ENCODE measurements at places on chromosomes 12 and 14.

DNA sequence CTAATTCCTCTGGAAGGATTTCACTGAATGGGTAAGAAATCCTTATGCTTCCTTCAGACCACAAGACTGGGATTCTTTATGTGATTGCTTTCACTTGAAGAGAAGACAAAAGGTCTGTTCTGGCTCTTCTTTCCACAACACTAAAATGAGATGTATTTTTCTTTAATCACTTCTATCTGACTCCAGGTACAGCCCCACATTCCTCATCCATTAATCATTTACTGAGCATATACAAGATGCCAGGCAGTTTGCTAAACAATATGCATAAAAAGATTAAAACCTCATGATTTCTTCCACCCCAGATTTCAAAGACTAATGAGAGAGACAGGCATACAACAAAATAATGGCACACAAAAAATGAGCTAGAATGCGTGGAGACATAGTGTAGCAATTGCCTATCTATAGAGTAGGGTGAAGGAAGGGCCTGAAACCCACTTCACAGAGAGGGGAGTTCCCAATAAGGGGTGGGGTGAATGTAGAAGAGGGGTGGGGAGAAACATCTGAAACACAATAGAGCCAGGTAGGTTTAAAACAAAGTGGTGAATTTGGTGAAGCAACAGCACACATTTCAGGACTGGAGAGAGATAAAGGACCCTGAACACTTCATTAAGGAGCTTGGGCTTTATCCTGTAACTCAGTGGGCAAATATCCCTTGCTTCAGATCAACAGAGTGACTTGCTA, 65.1 kb upstream of the PRB2 start:
- DNase-seq: no peak

- DNase-seq: no peak
These were observed 33.5 kb upstream of the ATP2A2 start for GRCh38 chr12:110247340-110248095.

GRCh38 chr14:74019408-74020137, 424 bp downstream of the BBOF1 start:
- DNase-seq: no peak

DNA sequence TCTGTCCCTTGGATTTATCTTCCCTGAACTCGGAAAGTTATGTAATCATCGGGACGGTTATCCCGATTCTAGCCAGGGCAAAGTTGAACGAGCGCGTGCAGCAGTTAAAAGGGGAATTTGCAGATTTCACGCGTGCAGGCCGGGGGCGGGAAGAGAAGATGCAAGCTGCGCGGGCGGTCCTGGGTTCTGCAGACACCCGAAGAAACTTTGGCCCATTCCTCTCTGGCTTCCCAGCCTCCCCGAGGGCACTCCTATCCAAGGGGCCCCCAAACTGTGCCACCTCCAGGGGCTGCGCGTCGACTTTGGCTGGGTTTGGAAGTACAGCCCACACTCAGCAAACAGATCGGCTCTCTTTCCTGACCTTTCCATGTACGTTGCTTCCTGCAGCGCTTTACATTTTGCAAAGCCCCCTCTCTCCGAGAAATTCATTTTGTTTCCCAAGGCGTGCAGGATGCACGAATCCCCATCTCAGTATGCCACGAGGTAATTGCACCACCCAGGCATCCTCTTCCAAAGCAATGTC, 941 bp upstream of the PPP1CC start:
- no peak for DNase-seq

GRCh38 chr14:91351512-91351862, 66.1 kb downstream of the CCDC88C start:
- no peak for DNase-seq

DNA sequence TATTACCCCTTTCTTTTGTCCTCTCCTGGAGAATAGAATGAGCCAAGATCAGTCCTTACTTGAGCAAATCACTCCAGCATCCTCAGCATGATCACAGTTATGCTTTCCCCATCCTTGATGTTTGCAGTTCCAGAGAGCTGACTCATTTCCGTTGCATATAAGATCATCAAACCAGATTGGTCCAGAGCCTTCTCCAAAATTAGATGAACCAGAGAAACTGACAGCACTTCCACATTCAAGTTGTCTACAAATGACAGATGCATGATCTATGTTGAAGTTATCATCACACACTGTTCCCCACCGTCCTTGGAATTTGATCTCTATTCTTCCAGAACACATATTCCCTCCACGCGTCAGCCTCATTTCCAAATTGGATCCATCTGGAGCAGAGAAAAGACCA, 4.8 kb downstream of the CD163 start:
- no peak for DNase-seq

- no peak for DNase-seq
These were observed 43.9 kb downstream of the LIMA1 start for GRCh38 chr12:50239355-50239891.

- no peak for DNase-seq
These were observed 320.1 kb downstream of the DAD1 start for GRCh38 chr14:22268875-22269274.

DNA sequence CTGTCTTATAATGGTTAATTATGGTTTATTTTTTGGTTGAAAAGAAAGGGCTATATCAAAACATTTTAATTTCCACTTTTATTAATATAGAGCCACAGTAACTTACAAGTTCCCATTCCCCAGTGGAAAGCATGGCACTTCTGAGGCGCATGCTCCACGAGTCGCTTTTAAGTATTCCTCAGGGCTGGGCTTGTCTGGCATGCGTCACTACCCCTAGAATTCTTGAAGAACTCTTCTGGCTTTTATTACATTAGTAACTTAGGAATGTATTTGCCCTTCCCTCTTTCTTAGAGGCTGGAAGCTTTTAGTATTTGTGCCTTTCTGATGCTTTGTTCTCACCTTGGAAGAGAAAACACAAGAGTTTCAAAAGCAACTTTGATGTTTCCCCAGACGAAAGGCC, 81.1 kb downstream of the ESR2 start:
- DNase-seq: no peak

GRCh38 chr12:85076688-85077430, 40.7 kb downstream of the LRRIQ1 start:
- DNase-seq: no peak

GRCh38 chr14:103881268-103882201, 34.2 kb upstream of the PPP1R13B start:
- DNase-seq: no peak

- no peak for DNase-seq
These were observed 18.4 kb upstream of the SRGAP1 start for GRCh38 chr12:63826006-63826585.

- no peak for DNase-seq
These were observed 97.2 kb upstream of the TMEM260 start for GRCh38 chr14:56482310-56482911.

DNA sequence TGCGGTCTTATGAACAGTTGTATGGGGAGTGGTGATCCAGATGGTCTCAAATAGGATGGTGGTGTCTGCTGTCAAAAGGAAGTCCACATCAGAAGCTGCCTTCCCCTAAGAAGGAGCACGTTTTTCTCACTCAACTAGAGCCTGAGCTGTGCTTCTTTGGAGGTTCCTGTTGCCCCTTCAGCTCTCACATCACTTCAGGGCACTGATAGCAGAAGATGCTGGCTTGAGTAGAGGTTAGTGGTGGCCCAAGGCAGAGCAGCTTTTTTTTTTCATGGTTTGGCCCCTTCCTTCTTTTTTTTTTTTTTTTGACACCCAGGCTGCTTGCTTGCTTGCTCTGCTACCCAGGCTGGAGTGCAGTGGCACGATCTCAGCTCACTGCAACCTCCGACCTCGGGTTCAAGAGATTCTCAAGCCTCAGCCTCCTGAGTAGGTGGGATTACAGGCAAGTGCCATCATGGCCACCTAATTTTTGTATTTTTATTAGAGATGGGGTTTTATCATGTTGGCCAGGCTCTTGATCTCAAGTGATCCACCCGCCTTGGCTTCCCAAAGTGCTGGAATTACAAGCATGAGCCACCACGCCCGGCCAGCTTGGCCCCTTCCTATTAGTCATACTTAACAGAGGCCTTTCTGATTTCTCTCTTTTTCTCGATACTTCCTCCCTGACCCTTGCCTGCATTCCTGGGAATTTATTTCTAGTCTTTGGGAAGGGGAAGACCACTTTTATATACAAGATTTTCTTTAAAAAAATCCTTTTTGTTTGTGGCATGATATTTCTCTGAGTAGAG, 31.6 kb downstream of the KLRD1 start:
- no peak for DNase-seq

DNA sequence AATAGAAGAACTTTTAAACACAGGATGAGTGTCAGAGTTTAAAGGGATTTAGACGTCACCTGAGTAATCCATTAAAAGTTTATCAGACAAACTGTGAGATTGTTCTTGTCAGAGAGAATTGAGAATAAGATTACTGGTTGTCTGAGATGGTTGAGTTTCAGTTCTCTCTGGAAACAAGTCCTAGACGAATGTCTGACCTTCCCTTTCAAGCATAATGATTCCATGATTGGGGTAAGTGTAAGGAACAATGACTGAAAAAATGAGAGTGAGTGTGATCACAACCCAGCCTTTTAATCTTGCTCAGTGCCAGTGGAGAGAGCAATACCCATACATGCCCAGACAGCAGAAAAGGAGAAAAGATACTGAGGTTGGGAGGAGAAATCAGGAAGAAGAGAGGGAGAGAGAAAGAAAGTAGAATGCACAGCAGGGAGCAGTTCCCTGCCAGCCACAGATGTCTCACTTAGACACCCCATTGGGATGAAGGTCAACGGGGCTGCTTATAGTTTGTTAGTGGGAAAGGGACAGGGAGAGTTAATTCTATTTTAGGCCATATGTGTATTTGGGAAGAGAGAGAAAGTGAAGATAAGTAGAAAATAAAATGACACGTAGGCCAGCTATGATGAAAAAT, 4.3 kb downstream of the GRIP1 start:
- no peak for DNase-seq

GRCh38 chr12:27305673-27306456, 26.8 kb upstream of the BMAL2 start:
- DNase-seq: no peak

- DNase-seq: no peak
These were observed 159.1 kb upstream of the LMNTD1 start for GRCh38 chr12:25712169-25712568.

DNA sequence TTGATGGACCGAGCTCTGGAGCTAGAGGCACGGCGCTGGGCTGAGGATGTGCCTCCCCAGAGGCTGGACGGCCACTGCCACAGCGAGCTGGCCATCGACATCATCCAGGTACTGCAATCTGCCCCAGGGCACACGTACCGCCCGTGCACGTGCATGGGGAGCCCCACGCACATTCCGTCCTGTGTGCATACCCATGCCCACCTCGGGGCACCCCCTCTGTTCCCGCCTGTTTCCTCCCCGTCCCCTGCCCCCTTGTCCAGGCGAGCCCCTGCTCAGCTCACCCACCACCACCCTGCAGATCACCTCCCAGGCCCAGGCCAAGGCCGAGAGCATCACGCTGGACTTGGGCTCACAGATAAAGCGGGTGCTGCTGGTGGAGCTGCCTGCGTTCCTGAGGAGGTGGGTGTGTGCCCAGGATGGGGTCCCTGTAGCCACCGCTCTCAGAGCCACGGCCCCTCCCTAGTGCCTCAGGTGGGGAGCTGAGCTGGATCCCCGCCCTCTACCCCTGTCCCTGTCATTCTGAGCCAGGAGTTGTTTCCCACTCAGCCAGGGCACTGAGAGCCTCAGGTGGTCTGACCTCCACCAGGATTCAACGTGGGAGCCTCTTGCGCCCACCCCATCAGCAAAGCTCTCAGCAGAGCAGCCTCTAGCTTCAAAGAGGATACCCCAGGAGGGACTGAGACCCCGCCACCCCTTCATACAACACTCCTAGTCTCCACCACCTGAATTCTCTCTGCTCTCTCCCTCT, 6.9 kb downstream of the TNFAIP2 start:
- no peak for DNase-seq

- no peak for DNase-seq
These were observed 102.3 kb upstream of the DIO3 start for GRCh38 chr14:101458741-101459550.

- DNase-seq: no peak
These were observed 286.7 kb upstream of the CRY1 start for GRCh38 chr12:107379852-107380567.

DNA sequence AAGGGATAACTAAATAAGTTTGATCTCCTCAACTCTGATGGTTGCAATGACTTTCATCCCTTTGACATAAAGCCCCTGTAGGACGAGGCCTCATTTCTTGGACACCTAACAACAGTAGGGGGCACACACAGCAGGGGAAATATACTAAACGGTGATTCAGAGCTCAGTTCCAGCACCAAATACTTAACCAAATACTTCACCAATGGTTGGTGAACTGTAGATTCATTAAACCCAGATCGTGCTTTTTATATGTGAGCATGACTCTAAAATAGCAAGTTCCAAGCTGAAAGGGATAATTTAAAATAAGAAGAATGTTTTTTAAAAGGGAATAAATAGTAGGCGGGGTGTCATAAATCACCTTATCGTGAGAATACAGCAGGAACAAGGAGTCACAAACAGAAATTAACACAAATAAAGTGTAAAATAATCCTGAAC, 53.2 kb downstream of the ATG2B start:
- no peak for DNase-seq

DNA sequence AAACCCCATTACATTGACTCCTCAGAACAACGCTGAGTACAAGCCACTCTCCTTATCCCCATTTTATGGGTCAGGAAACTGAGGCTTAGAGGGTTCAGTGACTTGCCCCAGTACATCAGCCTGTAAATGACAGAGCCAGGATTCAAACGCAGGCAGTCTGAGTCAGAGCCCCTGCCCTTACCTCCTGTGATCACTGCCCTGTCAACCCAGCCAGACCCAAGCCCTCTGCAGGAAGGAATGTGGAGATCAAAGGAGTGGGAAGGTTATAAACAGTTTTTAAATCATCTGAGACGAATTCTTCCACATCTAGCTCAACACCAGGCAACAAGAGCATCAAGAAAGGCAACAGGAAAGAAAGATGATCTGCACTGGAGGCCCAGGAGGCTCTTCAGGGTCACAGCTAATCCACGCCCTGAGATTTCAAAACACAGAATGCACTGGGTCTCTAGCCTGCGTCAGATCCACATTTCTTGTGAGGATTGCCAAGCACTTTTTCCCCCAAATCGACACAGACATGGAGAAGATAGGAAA, 38.5 kb downstream of the SPTB start:
- DNase-seq: no peak

DNA sequence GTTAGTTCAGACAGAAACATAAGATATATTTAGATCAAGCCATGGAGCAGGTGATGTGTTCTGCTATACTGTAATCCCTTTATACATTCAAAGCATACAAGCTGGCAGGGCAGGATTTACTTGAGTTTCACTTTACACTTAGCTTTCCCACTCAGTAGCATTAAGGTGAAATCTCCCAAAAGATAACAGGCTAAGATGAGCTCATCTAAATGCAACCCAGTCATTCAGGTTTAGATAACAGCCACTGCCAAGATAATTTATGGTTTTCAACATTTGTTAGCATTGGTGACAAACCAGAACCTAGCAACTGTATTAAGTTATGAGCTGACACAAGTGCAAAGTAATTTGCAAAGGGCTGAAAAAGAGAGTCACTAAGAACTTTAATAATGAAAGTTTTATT, 925.1 kb upstream of the ATXN7L3B start:
- DNase-seq: no peak

All from activated CD8-positive, alpha-beta memory T cell treated with anti-CD3 and anti-CD28 coated beads for 1 hour (primary cell).